Hematopoietic multipotent progenitor cell (in vitro differentiated cells): ENCODE measurements at places on chromosomes 7 and 10.

DNA sequence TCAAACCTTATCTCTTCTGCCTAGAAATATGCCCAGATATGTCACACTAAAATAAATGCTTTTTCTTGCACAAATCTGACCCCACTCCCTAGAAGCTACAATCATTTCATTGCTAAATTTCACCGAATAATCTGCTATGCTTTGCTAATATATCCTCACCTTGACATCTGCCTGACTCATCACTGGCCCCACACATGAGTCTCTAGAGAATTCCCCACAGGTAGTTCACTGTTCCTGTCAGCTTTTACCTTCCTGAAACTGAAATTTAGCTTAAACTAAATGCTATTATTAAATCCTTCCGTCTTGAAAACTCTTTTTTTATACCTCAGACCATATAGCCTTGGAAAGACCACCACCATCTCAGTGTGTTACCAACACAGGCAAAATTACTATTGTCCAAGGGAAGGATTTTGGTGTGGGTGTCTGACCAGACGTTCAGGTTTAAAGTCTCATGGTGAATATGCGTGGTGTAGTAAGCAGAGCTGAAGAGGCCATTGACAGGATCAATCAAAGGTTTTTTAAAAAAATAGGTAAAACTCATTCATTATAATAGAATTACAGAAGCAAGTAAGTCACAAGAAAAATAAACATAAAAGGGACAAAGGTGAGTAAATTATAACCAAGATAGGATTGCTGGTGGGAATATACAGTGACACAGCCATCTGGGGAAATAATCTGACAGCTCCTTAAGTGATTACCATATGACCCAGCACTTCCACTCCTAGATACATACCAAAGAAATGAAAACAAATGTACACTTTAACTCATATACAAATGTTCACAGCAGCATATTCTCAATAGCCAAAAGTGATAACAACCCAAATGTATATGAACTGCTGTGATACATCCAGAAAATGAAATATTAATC, 173.5 kb downstream of the KMT2E start:
- no peak for DNase-seq

DNA sequence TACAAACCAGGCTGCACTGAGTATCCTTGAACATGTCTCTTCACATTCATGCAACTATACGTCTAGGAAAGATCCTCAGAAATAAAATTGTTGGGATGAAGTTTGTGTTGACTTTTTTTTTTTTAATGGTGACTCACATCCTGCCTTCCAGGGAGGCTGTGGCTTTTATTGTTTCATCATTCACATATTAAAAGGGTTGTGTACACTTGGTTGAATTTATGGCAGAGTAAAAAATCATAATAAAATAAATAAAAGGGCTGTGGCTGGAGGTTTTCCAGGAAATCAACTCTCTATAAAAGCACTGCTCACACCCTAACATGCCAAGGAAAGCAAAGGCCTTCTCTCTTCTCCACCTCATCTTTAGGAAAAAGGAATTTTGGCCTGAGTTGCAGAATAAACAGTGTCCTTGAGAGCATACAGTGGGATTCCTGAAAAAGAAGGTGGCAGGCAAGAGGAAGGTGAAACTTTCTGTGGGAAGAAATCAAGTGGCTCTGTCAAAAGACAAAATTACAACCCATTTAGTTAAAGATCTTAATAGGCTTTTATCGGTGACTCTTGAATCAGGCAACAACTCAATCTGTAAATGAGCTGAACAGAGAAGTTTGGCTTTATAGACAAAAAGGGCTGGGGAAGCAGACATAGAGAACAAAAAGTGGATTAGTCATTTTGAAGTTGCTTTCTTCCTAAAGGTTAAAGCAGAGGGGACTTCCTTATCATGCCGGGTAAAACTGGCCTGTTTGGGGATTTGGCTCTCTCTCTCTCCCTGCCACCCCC, 41.6 kb upstream of the FHIP2A start:
- no peak for DNase-seq

DNA sequence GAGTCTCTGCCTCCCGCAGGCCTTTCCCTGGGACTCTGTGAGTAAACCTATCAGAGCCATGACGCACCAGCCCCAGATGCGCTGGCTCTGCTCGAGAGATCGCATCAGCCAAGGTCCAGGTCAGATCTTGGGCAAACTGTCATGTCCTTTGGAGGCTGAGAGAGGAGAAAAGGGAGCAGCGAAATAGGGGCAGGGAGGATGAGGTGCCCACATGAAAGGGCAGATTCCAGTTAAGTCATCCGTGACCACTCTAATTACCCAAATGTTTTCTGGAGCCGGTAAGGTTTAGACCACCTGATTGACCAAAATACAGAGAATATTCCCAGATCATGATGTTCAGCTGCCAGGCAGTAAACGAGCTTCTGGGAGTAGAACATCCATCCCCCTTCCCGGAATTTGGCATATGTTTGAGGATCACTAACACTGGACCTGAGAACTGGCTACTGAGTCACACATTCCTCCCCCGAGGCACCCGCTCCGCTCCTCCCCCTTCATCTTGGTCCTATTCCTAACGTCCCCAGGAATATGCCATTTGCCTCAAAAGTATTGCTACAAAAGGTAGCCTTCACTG, 88.0 kb downstream of the FGFR2 start:
- no peak for DNase-seq

DNA sequence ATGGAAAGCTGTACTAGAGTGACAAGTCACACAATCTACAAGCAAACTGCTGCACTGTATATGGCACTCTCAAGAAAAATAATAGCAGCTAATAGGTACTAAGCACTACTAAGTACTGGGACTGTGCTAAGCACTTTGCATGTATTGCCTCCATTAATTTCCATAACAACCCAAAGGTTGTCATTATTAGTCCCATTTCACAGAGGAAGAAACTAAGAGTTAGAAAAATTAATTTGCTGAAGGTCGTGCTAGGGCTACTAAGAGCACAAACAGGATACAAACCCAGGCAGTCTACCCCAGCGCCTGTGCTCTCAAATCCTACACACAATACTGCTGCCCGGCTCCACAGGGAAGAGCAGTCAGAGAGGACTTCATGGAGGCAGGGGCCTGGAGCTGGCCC, 51.7 kb downstream of the DLG5 start:
- no peak for DNase-seq

DNA sequence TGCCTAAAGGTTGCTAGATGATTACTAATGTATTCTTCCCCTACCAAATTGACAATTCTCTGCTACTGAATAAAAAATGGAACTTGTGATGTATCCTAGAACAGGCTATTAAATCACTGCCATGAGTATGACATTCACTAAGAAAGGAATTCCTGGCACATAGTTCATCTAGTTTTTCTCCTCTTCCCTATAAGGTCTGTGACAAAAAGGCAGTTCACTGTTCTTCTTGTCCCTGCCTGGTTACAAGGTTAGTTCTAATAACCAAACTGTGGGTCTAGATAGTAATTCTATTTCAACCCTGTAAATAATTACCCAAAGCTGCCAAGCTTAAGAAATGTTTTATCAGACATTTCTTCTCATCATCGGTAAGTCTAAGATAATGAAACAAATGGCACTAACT, 245.6 kb downstream of the BICC1 start:
- no peak for DNase-seq

- DNase-seq, result no peak
These were observed 2.8 kb downstream of the SP8 start for GRCh38 chr7:20783700-20784387.

- no peak for DNase-seq
These were observed 72.4 kb upstream of the C1GALT1 start for GRCh38 chr7:7109934-7110333.

- no peak for DNase-seq
These were observed 26.3 kb downstream of the CFAP70 start for GRCh38 chr10:73332379-73332778.
